ENCODE measurements at places on chromosomes 3 and 15.

DNA sequence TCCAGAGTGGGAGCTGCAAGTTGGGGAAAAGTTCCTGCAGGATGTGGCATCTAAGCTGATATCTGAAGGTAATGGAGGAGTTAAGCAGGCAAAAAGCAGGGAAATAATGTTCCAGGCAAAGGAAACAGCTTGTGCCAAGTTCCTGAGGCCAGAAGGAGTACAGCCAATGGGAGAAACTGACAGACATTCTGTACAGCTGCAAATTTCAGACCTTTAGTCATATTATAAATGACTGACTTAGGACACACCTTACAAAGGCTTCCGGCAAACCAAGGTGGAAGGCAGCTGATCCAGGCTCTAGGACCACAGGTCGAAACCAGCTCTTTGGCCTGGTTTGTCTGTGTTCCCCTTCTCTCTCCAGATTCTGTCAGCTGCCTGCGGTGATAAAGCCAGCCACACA lies 9.3 kb downstream of the WWTR1 start:
- DNase-seq, result no peak

- DNase-seq, result no peak
Observed at GRCh38 chr3:177881351-177881750, 654.9 kb upstream of the KCNMB2 start.

DNA sequence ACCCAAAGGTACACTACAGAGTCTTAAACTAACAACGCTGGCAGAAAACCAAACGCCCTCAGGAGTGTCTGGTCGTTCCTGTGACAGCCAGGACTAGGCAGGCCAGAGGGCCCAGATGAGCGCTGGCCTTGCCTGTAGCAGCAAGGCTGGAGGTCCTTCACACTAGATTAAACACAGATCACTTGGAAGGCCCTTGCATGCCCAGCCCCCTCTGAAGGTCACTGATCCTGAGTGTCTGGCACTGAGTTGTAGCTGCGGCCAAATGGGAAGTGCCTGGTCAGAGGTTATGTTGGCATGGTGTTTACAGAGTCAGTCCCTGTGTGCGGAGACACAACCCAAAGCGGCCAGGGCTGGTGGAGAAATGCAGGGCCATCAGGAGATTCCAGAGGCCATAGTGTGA lies 58.9 kb downstream of the ZNF621 start:
- no peak for DNase-seq

GRCh38 chr3:42057561-42058211 lies 33.5 kb upstream of the TRAK1 start:
- no peak for DNase-seq

DNA sequence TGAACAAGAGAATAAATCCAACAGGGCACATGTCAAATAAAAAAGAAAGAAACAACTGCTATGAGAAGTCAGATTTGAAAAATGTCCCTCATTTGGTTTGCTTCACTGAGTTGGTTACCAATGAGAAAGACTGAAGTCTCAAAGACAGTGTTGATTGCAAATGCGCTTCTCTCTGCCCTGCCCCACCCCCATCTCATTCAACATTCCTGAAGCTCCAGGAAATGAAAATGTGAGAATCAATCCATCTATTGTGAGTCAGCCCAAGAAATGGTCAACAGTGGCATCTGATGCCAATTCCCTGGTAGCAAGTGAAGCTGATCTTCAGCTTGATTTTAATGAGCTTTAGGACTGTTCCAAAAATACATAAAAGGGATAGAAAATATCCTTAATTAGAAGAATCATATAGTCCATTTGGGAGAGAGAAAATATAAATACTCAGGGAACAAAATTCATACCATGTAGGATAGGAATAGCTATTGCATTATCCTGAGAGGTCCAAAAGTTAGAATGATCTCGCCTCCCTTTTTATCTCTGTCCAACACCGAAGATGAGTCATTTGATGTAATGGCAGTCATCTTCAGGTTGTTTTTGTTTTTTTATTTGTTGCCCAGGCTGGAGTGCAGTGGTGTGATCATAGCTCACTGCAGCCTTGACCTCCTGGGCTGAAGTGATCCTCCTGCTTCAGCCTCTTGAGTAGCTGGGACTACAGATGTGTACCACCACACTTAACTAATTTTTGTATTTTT lies 200.3 kb upstream of the UMPS start:
- DNase-seq, result no peak

- peak; percentile 83 for DNase-seq
Observed at GRCh38 chr3:184289426-184289938, 9.6 kb upstream of the PSMD2 start.

- DNase-seq, result no peak
Observed at GRCh38 chr3:64595253-64595694, 92.5 kb downstream of the ADAMTS9 start.

- DNase-seq, result no peak
Observed at GRCh38 chr3:13248640-13249039, 171.5 kb downstream of the NUP210 start.

DNA sequence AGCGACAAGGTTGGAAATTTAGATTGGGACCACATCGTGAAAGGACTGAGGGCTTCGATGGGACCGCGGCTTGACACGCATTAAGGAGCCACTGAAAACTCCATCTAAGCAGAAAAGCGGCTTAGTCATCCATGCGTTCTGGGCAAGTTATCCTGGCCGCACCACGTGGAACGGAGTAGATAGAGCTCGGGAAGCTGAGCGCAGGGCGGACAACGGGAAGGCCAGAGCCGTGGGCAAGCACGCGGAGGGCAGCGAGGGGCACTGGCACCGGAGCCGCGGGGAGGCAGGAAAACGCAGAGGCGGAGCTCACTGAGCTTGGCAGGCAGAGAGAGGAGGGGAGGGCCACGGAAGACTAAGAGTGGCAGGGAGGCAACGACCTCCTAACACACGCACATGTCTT lies 61.3 kb upstream of the VGLL4 start:
- no peak for DNase-seq

DNA sequence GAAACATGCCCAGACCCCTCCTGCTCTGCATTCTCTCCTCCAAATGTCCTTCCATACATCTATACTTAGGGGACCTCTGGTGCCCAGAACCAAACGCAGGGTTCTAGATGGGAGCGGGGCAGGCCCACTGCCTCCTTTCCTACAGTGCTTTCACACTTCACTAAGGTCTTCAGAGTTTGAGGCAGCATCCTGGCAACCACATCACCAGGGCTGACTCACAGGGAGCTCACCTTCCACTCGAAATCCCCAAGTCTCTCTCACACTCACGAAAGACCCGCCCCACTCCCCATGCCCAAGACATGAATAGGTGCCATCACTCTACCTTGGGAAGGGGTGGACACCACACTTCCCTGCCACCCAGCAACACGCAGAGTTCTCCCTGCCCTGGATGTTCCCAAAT lies 18.9 kb downstream of the HOMER2 start:
- no peak for DNase-seq

GRCh38 chr3:49469936-49470713 lies at the start of gene DAG1:
DAG1 (plus strand) TSS chr3:49470267; CDS start chr3:49510535, 40,268 bp downstream.
- DNase-seq, result peak; percentile 47

- DNase-seq, result no peak
Observed at GRCh38 chr3:66823009-66823397, 175.1 kb upstream of the KBTBD8 start.

GRCh38 chr3:190825386-190826016 lies 37.0 kb downstream of the GMNC start:
- DNase-seq, result no peak

- DNase-seq, result no peak
Observed at GRCh38 chr15:74773329-74773728, 8.6 kb upstream of the CSK start.

- no peak for DNase-seq
Observed at GRCh38 chr3:12532182-12532581, 13.1 kb downstream of the MKRN2OS start.

DNA sequence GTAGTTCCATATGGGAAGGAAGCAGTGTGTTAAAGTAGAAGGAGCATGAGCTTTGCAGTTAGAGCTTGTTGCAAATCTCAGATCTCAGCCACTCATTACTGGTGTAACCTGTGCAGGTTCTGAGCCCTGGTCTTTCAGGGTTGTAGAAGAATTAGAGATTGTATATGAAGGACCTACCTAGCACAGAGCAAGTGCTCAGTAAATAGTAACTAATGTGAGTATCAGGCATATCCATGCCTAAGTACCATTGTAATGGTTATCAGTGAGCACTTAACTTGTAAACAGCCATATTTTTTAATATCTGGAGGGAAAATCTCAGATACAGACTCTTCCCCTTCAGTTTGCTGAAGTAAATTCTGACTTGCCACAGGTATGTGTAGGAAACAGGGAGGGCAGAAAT lies 59.3 kb downstream of the MAP6D1 start:
- DNase-seq, result no peak

DNA sequence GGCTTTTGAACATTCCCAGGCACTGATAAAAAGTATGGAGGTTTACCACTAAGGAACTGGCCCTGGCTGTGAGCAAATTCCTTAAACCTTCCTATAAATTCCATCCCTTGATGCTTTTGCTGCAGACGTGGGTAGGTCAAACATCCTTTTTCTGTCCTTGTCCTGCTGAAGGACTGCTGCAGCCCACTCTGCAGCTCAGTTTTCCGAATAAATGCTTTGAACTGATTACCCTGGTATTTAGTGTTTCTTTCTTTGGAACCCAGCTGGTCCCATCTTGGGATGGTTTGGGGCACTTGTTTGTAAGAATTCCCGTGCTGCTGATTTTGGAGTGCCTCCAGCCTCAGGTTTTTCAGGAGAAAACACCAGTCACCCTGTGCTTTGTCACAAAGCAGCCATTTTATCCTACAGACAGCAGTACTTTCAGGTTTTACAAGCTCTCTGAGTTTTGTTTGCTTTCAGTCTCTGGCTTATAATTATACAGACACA lies 815.9 kb downstream of the VGLL3 start:
- no peak for DNase-seq

Data from NCI-H1694 treated with DMSO at 0.1 percent for 48 hours (cell line).